ENCODE measurements at places on chromosomes 12 and 14. TPM values are rescaled to one million over a fixed set of nuclear protein-coding genes. Genes with fewer than 3 reads are reported as not detected.

DNA sequence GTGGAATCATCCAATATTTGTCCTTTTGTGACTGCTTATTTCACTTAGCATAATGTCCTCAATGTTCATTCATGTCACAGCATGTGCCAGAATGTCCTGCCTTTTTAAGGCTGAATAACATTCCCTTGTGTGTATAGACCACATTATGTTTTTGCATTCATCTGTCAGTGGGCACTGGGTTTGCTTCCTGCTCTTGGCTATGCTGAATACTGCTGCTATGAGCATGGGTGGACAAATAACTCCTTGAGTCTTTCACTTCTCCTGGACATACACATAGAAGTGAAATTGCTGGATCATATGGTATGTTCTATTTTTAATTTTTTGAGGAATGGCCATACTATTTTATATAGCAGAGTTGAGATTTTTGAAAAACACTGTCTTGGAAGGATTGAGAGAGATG, 46.9 kb downstream of the GPR68 start:
- no peak for DNase-seq

- DNase-seq: peak; percentile 88
Measured at GRCh38 chr14:33938131-33938949, 12.5 kb downstream of the EGLN3 start.

DNA sequence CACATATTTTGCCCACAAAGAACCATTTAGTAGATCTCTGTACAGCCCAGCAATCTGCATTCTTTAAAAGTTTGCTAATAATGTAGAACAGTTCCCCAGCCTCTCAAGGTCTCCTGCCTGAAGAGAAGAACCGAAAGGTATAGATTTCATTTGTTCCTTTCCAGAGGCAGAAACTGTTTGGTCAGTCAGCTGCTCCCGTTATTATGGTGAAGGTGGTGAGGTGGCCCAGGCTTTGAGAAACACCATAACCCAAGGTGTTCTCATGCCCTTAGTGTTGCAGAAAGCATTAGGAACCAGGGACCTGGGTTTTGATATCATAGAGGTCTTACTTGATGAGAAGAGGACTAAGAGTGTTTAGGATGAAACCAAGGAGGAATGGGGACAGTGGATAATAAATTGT, 65.3 kb downstream of the SUSD6 start:
- no peak for DNase-seq

- DNase-seq: no peak
Measured at GRCh38 chr14:96940009-96940408, 142.8 kb downstream of the VRK1 start.

The CLEC2B gene
- 3.1 TPM for total RNA-seq

DNA sequence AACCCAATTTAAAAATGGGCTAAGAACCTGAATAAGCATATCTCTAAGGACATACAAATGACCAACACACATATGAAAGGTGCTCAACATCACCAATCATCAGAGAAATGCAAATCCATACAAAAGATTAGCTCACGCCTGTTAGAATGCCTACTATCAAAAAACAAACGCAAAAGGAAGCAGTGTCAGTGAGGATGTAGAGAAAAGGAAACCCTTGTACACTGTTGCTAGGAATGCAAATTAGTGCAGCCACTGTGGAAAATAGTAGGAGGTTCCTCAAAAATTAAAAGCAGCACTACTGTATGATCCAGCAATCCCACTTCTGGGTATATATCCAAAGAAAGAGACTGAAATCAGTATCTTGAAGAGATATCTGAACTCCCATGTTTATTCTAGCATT, 133.0 kb downstream of the CPNE8 start:
- no peak for DNase-seq

The HCAR1 gene
- 0.19 TPM for total RNA-seq

DNA sequence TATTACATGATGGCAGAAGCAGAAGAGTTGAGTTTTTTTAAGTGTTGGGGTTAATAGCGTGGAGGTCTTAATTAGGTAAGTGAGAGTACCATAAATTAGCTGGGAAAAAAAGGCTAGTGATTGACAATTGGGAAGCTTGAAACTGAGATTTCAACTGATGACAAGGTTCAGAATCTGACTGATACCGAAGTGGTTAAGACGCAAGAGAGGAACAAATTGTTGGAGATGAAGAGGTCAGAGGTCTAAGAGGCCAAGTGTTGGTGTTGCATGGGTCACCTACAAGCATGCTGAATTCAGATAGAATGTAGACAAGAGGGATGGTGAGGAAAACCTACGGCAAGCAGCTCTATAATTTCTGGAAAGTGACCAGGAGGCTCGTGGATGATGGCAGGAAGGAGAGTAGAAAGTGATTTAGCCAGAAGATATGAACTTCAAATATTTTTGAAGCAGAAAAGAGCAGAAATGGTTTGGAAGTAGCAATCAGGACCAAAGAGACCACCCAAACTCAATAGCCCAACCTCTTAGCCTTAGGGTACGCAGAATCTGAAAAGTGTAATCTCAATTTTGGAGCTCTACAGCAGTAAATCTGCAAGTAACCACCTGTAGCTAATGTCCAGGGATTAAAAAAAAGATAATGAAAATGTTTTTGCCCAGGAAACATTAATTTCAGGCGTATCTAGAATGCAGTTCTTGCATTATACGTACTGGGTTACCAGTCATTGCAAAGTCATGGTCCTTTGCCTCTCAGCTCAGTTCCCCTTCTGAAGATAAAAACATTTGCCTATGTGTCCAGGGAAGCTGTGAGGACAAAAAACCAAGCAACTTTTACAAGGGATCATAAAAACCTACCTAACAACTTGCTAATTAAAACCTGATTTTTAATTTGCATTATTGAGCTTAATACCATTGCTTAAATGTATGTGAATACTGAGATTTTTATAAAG, 1.7 kb upstream of the TMPO start:
- no peak for DNase-seq

The SOAT2 gene
- total RNA-seq: 9.4 TPM

DNA sequence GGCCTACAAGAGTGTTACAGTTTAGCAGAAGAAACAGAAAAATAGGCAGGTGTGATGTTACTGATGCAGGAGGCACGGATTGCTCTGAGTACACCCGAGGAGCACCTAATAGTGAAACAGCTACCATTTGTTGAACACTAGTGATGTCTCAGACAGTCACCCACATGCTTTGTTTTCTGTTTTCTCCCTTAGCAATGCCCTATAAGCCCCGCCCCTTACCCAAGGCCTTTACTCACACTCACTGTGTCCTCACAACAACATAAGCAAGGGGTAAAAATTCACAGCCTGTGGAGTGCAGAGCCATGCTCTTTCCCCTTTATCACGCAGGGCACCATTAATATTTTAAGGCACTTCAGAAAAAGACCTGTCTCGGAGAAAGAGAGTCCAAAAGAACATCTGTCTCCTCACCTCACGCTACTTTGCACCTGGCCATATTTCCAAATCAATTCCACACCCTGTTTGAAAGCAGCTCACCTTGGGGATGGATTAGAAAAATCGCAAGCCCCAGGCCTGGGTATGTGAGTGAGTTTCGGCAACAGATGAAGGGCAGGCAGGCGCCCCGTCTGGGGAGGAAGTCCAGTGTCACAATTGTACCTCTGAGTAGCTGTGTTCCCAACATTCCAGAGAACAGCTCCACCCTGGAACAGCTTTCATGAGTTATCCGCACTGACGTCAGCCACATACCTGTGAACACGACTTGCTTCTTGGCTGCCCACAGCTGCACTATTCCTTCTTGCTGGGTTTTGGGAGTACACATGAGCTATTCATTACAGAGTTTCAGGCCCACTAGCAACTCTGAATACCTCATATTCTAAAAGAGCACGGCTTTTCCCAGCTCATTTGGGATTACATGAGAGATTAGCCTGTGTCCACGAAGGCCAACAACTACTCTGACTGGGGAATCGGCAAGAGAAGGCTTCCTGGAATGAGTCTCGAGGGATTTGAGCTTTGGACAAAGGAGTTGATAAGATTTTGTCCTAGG, 26.0 kb downstream of the MAPK1IP1L start:
- no peak for DNase-seq

DNA sequence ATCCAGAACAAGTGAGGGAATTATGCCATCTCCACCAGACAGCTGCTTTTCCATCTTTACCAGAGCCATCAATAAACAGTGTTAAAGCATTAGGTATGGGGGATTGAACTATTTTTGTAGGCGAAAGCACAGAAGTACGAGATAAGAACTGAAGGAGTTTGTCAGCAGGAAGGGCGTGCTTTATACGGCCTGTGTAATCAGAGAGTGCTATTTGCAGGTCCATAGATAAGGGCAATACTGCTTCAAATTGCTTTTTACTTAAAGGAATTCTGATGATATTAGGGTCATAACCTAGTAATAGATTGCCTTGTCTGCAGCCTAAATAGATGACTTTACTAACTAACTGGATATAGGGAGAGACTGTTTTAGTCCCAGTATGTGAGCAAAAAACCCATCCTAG, 20.3 kb upstream of the CLEC4E start:
- no peak for DNase-seq

GRCh38 chr12:100820314-100820713, 25.7 kb downstream of the ANO4 start:
- DNase-seq: no peak

The NEUROD4 gene
- not detected for total RNA-seq

GRCh38 chr14:89466484-89466883, 49.5 kb upstream of the FOXN3 start:
- DNase-seq: no peak

The MUCL1 gene
- total RNA-seq: not detected

DNA sequence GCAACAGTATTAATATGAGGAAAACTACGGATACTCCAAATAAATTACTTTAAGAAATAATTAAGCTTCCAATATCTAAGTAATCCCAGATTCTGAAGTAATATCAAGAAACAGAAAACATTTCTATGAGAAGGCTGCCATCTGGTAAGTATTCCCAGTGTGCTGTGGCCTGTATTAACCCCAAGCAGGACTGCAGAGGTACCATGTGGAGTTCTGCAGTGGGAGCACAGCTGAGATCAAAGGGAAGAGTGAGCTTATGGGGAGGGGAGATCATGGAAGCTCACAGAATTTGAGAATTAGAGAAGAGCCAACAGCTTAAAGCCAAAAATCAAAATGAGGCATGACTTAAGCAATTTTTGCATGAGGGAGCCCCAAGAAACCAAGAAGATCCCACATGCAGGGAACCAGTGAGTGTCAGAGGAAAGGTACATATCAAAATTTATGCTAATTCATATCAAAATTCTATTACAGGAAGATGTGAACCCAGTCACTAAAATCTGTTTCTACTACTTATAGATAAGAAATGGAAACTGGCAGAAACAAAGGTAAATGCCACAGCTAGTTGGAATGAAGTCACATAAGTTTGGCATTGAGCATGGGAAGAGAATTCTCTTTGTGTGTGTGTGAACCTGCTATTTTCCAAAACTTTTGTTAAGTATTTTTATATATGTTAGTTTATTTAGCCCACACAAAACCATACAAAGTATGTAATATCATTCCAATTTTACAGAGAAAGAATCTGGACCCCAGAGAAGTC, 62.6 kb upstream of the KITLG start:
- DNase-seq: no peak

DNA sequence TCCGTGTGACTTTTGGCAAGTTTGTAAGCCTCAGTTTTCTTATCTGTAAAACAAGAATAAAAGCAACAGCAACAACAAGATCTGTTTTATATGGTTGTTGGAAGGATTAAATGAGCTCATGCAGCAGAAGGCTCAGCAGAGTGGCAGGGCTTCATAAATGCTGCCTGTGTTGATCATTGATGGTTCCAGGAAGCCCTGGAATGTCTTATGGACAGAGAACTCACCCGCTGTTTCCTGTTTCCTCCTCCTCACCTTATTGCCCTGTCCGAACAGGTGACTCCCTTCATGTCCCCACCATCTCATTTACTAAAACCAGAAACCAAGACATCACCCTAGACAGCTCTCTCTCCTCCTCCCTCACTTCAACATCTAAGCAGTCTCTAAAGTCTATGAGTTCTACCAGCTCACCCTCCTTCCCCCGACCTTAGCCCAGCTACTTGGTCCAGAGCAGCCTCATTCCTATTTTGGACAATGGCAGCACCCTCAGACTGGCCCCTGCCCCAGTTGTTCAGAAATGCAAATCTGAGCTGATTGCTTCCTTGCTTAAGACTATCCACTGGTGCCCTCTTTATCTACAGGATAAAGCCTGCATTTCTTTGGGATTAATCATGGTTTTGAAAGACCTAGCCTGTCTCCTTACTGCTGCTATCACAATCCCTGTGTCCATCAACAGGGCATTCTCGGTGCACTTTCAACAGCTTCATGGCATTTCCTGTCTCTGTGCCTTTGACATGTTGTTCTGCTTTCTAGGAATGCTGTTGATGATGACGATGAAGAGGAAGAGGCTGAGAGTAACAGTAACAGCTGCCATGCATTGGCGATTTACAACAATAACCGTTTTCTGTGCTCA, 21.4 kb upstream of the GSG1 start:
- DNase-seq: no peak

DNA sequence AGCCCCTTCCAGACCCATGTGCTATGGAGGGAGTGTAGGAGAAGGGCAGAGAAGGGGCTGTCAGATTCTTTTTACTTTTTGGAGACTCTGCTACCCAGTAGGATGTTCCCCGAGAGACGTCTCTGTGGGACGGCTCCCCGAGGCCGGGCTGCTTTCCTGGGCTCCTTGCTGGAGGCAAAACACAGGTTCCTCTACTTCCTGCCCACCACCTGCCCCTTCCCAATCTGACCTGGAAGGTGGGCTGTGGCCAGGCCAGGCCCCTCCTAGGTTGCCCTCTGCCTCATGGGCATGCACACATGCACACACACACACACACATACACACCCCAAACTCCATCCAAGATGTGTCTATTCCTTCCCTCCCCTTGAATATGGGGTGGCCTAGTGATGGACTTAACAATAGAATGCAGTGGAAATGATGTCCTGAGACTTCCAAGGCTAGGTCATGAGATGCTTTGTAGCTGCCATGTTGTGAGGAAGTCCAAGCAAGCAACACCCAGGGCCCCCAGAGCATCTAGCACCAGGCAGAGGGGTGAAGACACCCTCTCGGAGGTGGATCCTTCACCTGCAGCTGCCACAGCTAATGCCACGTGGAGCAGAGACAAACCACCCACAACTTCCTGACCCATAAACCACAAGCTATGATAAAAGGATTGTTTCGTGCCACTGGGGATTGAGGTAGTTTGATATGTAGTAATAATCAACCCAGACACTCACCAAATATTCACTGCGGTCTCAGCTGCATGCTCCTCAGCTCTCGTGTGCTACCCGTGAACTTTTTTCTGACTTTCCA, 1.6 kb upstream of the ASB2 start:
- DNase-seq: no peak

DNA sequence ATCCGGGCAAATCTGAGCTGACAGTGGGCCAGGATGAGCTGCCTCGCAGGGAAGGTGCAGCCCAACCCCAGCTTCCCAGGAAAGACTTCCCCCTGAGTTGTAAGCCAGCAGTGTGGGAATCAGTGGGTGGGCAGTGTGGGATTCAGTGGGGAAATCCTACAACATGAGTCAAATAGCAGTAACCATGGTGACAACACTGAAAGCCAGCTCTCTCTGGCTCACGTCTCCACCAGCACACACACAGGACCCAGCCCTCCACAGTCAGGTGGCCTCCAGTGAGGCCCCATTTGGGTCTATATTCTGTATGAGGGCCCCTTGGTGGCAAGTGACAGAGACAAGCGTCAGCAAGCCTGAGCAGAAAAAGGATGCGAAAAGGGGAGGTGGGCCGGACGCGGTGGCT, 6.0 kb upstream of the LGALS3 start:
- DNase-seq: no peak
